ENCODE measurements at places on chromosomes 5 and 9. TPM values are rescaled to one million over a fixed set of nuclear protein-coding genes. Genes with fewer than 3 reads are reported as not detected.

ANKRD18A gene
- not detected for total RNA-seq

IER5L gene
- total RNA-seq, result 22.7 TPM

PCDHAC1 gene
- total RNA-seq, result 0.09 TPM

RAI14 gene
- 345 TPM for total RNA-seq

PCDHGA6 gene
- 4.2 TPM for total RNA-seq

TTC16 gene
- total RNA-seq, result 0.05 TPM

C5orf52 gene
- total RNA-seq, result not detected

All from smooth muscle cell of the umbilical artery (primary cell).